ENCODE measurements at places on chromosomes 6 and 20. TPM values are rescaled to one million over a fixed set of nuclear protein-coding genes. Genes with fewer than 3 reads are reported as not detected.

The LY6G5C gene
- total RNA-seq = 3.0 TPM

DNA sequence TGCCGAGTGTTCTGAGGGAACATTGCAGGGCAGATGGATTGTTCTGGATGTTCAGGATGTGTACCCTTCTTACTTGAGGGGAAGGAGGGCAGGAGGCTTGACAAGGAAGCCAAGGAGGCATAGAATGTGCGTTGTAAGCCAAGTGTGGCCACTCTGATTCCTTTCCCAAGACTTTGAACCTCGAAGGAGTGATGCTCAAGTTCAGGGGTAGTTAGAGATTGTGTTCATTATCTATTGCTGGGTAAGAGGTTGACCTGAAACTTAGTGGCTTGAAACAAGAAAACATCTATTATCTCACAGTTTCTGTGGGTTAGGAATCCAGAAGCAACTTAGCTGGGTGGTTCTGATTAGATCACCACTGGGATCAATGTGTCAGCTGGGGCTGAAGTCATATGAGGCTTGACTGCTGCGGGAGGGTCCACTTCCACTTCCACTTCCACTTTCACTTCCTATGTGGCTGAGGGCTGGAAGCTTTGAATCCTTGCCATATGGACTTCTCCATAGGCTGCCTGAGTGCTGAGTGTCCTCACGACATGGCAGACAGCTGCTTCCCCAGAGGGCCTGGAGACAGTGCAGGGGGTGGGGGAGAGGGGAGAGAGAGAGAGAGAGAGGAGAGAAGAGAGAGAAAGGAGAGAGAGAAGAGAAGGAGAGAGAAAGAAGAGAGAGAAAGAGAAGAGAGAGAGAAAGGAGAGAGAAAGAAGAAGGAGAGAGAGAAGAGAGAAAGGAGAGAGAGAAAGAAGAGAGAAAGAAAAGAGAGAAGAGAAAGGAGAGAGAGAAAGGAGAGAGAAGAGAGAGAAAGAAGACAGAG is 6.9 kb upstream of the CD40 start:
- no peak overlapping the region for H3K4me3 ChIP-seq
- peak; percentile 49 for DNase-seq
- H3K27ac ChIP-seq = no peak overlapping the region
- H3K36me3 ChIP-seq = no peaks in the 10 kb centered on the region
- no peaks in the 10 kb centered on the region for H3K27me3 ChIP-seq

- H3K4me1 ChIP-seq = no peaks in the 10 kb centered on the region
- no peak for DNase-seq
- no peak overlapping the region for H3K4me3 ChIP-seq
- no peak overlapping the region for H3K27ac ChIP-seq
Observed at GRCh38 chr6:115898246-115898645, 162.4 kb downstream of the FRK start.

- H3K27ac ChIP-seq = no peak overlapping the region
- peaks cover 92% of the 10 kb centered on the region for H3K36me3 ChIP-seq
- no peaks in the 10 kb centered on the region for H3K27me3 ChIP-seq
- DNase-seq = no peak
Observed at GRCh38 chr20:10647909-10648308, 25.9 kb downstream of the JAG1 start.

DNA sequence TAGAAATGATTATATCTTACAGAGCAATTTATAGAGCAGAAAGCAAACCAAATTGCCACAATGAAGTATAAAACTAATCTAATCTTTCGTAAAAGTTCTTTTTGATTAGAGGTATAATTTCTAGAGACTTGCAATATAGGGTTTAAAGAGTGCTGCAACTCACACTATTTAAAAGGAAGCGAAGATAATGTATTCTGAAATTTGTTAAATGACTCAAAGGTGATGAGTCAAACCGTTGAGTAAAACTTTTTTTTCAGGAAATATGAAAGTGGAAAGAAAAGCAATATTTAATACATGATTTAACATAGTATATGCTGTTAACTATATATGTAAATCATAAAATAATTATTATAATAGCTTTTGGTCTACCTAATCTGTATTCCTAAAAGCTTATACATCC is 133.6 kb downstream of the SYNE1 start:
- H3K27ac ChIP-seq = no peak overlapping the region
- H3K27me3 ChIP-seq = no peaks in the 10 kb centered on the region
- H3K4me3 ChIP-seq = no peak overlapping the region
- H3K4me1 ChIP-seq = no peaks in the 10 kb centered on the region
- peaks cover 2% of the 10 kb centered on the region for H3K36me3 ChIP-seq

DNA sequence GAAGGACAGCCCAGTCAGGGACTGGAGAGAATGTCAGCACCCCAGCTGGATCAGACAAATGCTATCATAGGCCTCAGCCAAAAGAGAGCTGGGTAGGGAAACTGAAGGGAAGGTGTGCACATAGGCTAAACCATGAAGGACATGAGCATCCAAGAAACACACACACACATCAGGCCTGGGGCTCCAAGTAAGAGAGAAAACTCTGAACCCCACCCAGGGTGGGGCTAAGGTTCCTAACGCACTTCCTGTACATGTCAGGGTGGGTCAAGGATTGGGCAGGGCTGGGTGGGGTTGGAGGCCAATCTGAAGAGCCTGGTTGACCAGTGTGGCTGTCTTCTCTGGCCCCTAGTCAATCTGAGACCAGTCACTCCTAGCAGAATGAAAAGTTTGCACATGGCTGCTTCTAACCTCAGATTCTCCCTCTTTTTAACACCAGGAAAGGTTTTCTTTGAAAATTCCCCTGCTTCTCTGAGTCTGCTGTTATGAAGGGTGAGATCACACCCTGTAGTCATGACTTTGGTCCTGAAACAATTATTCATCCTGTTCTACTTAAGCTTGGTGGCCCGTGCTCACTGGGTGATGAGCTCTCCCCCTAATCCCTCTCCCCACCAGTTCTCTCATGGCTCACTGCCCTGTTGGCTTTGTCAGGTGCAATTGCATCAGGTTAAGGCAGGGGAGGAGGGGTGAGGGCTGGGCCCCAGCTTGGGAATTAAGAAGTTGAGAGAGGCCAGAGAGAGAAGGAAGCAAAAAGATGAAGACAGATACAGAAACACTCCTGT is 88.4 kb downstream of the MAFB start:
- H3K4me3 ChIP-seq = no peak overlapping the region
- H3K4me1 ChIP-seq = no peaks in the 10 kb centered on the region
- no peaks in the 10 kb centered on the region for H3K36me3 ChIP-seq
- DNase-seq = no peak

GRCh38 chr6:1250489-1251197 is 61.3 kb upstream of the FOXQ1 start:
- no peaks in the 10 kb centered on the region for H3K4me1 ChIP-seq
- no peaks in the 10 kb centered on the region for H3K27me3 ChIP-seq
- DNase-seq = no peak
- no peaks in the 10 kb centered on the region for H3K36me3 ChIP-seq
- H3K27ac ChIP-seq = no peak overlapping the region
- H3K4me3 ChIP-seq = no peak overlapping the region

- H3K4me1 ChIP-seq = no peaks in the 10 kb centered on the region
- no peaks in the 10 kb centered on the region for H3K27me3 ChIP-seq
- no peak overlapping the region for H3K27ac ChIP-seq
- no peaks in the 10 kb centered on the region for H3K36me3 ChIP-seq
- no peak overlapping the region for H3K4me3 ChIP-seq
- DNase-seq = no peak
Observed at GRCh38 chr20:6680854-6681253, 86.6 kb upstream of the BMP2 start.

GRCh38 chr20:25507385-25508082 is 77.8 kb downstream of the NINL start:
- H3K4me1 ChIP-seq = no peaks in the 10 kb centered on the region
- no peak overlapping the region for H3K4me3 ChIP-seq
- H3K27ac ChIP-seq = no peak overlapping the region
- no peaks in the 10 kb centered on the region for H3K27me3 ChIP-seq
- peaks cover 19% of the 10 kb centered on the region for H3K36me3 ChIP-seq

DNA sequence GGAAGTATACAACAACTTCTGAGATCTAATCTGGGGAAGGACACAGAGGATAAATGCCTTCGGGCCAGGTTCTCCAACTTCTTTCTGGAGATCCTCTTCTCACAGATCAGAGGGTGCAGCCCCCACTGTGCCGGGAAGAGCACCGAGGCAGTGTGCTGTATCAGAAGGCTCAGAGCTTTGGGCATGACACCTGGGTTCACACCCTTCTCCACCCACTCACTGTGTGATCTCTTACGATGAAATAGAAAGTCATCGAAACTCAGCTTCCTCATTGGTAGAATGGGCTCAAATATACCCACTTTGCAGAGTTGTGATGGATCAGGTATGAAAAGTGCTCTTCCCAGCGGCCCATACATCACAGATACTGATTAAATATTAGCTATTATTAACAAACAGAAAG is 347.5 kb upstream of the SOX4 start:
- DNase-seq = no peak
- no peak overlapping the region for H3K4me3 ChIP-seq
- H3K4me1 ChIP-seq = no peaks in the 10 kb centered on the region
- no peaks in the 10 kb centered on the region for H3K27me3 ChIP-seq
- H3K27ac ChIP-seq = no peak overlapping the region

The PRKN gene
- 2.7 TPM for total RNA-seq

The CTNNBL1 gene
- total RNA-seq = 51.0 TPM

DNA sequence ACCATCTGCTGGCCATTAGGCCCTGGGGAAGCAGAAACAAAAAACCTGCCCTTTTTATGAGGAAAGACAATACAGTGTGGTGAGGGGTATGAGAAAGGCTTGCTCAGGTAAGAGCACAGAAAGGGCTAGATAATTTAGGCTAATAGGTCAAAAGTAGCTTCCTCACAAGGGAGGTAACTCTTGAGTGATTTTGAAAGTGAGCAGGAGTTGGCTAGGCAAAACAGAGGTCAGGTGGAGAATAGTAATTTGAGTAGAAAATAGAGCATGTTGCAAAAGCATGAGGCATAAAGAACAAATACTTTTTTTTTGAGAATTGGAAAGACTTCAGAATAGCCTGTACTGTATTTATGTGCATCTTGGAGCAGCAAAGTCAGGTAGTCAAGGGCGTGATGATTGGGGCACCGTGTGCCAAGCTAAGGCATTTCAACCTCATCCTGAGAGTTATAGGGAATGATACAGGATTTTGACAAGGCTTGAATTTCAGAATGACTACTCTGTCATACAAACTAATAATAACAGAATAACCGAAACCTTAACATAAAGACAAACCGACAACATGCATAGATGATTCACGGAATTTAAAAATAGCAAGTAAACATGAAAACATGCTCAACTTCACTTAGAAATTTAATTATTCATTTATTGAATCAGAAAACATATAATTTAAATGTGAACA is 123.0 kb upstream of the ENPP5 start:
- no peaks in the 10 kb centered on the region for H3K4me1 ChIP-seq
- DNase-seq = no peak
- no peak overlapping the region for H3K27ac ChIP-seq
- no peaks in the 10 kb centered on the region for H3K36me3 ChIP-seq
- no peak overlapping the region for H3K4me3 ChIP-seq
- H3K27me3 ChIP-seq = no peaks in the 10 kb centered on the region

The TSHZ2 gene
- total RNA-seq = 3.1 TPM

The WFDC12 gene
- 5.2 TPM for total RNA-seq

DNA sequence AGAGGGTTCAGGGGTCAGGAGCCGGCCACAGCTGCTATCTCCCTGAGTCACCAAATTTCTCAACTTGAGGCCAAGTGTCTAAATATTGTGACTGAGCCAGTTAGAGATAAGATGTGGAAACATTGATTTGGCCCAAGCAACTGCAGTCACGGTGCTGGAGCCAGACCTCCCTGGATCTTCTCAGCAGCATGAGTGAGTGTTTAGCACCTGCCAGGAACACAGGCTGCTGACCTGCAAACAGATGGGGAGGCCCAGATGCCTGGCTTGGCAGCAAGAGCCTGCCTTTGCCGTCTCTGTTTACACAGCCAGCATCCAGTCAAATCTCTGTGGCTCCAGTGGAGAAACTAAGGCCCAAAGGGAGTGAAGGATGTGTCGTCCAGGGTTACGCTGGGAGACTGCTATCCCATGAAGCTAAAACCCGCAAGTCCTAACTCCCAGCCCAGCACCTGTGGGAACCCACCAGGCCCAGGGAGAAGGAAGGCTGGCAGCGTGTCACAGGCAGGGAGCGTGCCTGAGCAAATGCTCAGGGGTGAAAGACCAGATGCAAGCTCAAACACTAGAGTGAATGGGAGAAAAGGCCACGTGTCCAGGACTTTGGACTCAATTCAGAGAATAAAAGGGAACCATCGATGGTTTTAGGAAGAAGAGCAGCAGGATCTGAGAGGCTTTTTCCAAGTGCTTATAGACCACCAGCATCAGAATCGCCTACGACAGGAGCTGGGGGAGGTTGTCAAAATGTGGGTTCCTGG is 15.9 kb upstream of the PTGIS start:
- DNase-seq = no peak
- no peak overlapping the region for H3K27ac ChIP-seq
- peaks cover 18% of the 10 kb centered on the region for H3K4me1 ChIP-seq
- no peaks in the 10 kb centered on the region for H3K27me3 ChIP-seq

GRCh38 chr6:51349857-51350256 is 531.2 kb downstream of the TFAP2B start:
- no peaks in the 10 kb centered on the region for H3K36me3 ChIP-seq
- no peaks in the 10 kb centered on the region for H3K27me3 ChIP-seq
- DNase-seq = no peak
- no peak overlapping the region for H3K4me3 ChIP-seq
- H3K4me1 ChIP-seq = no peaks in the 10 kb centered on the region

DNA sequence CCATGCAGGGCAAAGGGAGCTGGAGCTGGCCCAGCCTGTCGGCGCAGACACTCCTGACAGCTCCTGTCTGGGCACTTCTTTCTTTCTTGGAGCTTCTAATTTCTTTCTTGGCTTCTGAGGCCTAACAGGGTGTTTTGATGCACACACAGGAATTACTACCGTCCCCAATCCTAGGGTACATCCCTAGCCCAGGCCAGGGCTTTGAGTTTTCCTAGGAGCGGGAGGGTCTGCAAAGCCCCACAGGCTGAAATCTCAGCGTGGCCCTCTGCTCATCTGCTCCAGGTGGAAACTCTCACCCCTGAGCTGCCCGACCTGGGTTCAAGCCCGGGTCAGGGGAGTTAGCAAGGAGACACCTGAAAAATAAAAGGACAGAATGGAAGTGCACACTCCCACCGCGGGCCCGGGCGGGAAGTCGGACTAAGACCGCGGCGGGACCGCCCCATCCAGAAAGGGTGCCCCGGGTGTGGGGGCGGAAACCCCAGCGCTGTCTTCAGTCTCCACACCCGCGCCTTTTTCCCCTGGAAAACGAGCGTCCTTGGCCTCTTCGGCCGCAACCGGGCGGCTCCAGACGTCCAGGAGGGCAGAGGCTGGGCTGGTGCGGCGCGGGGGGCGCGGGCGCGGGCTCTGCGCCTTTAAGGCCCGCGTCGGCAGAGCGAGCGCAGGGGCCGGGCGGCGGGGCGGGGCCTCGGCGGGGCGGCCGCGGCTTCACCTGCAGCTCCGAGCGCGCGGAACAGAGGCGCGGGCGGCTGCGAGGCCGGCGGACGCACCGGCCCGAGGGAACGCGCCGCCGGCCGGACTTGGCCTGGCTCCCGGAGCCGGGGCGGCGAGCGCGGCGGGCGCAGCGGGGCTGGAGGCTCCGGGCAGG is at the start of gene CDH4:
Gene CDH4, plus strand, starts transcription at position 733 of the 865 bp plus-strand sequence.
- DNase-seq = no peak
- H3K4me1 ChIP-seq = peaks cover 25% of the 10 kb centered on the region
- H3K27me3 ChIP-seq = no peaks in the 10 kb centered on the region
- H3K4me3 ChIP-seq = no peak within 1 kb of the TSS
- H3K36me3 ChIP-seq = no peaks in the 10 kb centered on the region

The TP53TG5 gene
- total RNA-seq = not detected
